NCI-H1092 (cell line): ENCODE measurements at places on chromosomes 4 and X.

DNA sequence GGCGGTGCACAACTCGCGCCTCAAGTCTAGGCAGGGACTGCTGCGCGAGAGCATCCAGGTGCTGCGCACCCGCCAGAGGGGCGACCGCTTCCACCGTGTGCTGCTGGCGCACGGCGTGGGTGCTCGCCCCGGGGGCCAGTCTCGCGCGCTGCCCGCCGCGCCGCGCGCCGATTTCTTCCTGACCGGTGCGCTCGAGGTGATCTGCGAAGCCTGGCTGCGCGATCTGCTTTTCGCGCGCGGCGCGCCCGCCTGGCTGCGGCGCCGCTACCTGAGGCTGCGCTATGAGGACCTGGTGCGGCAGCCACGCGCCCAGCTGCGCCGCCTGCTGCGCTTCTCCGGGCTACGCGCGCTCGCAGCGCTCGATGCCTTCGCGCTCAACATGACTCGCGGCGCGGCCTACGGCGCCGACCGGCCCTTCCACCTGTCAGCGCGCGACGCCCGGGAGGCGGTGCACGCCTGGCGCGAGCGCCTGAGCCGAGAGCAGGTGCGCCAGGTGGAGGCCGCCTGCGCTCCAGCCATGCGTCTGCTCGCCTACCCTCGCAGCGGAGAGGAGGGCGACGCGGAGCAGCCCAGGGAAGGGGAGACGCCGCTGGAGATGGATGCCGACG lies 1.3 kb downstream of the CHST7 start:
- peak; percentile 18 for DNase-seq

DNA sequence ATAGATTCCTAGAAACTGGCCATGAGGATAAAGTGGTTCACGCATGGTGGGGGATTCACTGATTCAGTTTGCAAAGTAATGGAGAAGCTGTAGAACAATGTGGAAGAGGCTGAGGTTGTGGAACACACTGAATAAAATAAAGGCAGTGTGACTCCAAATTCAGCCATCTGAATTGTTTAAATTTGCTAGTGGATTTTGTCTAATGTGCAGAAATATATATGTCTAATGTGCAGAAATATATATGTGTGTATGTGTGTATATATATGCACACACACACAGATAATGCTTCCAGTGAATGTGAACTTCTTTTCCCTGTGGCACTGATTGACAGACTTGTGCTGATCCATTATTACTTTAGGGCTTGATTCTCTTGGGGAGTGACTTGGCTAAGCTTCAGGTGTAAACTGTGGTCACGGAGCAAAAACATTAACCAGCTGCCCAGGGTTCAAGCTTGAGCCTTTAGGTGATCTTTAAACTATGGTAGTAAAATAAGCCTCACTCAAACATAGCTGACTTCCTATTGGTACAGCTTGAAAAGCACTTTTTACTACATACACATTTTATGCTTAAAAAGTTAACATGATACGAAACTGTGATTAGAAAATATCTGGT lies 3.5 kb downstream of the STBD1 start:
- no peak for DNase-seq

DNA sequence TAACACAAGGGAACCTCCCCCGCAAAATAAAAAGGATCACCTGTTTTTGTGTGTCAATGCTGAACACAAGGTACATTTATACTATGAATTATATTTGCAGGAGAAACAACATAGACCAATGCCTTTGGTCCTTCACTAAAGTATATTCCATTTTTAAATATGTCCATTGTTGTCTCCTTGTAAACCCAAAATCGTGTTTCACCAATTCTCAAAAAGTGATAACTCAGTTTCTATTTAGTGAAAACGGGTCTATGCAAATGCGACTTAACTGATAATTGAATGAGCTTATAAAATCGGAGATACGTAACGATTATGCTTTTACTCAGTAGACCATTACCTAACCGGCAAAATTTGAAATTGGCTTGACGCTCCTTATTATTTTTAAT lies 2.1 kb downstream of the BRWD3 start:
- no peak for DNase-seq

- DNase-seq = no peak
These were observed 93.5 kb downstream of the GRXCR1 start for GRCh38 chr4:42985976-42986375.

DNA sequence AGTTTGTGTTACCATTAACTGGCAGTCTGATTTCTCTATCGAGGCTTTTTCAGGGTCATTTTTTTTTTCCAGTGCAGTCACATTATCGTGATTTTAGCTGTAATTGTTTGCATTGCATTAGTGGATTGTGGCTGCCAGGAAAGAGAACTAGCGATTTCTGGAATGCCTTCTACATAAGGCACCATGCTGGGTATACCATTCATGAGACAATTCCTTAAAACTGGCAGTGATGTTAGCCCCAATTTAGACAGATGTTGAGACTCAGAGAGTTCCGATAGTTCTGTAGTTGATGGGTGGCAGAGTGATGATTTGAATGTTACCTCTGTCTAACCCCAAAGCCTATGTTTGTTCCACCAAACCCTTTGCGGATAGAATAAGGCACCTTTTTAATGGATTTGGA lies 175.4 kb upstream of the TENM3 start:
- no peak for DNase-seq

GRCh38 chr4:115515772-115516171 lies 402.4 kb upstream of the NDST4 start:
- DNase-seq = no peak

DNA sequence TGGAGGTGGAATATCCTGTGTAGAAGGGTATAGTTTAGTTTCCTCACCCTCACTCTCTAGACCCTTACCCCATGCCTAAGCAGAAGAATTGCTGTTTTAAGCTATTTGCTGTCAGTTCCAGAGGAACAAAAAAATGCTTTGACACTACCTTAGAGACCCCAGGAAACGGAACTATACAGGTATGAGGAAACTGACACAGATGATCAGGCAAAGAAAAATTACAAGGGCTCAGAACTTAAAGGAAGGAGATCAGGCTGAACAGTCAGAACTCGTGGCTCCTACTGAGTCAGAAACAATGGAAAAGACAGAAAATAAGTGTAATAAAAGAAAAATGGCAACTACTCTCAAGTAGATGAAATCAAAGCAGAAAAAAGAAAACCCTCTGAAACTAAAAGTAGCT lies 65.6 kb downstream of the BANK1 start:
- no peak for DNase-seq

DNA sequence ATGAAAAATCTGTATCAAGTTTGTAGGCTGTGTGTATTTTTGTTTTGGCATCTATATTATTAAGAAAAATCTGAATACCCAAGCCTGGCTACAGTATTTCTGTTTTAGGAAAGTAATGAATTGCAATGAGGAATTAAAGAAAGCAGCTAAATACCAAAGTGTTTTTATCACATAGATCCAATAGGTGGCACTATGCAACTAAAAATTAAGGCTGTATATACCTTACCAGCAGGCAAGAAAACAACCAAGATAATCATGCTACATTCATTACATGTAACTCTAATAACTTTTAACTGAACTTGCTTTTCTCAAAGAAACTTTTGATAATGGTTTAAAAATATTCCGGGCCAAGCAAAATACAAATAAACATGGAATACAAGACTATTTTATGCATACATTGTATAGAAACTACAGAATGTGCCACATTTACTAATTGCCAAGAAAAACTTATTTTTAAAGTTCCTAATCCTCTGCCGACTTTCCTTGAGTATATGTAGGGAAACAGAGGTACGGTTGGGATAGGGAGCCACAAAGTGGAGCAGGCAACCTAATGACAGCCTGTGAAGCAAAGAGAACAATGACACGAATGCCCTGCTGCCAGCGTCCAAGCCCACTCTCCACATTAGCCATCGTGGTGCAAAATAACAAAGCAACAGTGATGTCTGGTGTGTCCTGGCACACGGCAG lies 63.7 kb downstream of the SEC24D start:
- peak; percentile 26 for DNase-seq

- no peak for DNase-seq
These were observed 390.0 kb downstream of the FAT4 start for GRCh38 chr4:125704726-125705125.

DNA sequence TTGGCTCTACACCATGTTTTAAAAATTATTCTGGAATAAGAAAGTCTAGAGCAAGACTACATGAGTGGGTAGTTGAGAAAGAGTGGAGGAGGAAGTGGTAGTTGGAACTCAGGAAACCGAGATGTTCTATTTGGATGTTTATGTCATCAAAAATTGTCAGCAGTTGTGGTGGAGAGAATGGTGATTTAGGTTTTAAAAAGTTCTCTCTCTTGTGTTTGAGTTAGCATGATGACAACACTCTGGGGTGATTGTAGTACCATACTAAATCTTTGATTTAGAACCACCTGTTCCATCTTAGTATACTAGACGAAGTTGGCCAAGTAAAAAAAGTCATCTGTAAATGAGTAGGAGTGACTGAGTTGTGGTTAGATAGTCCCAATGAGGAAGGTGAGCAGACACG lies 40.7 kb downstream of the KLHL2 start:
- DNase-seq = no peak

GRCh38 chr4:150033901-150034300 lies 44.3 kb upstream of the DCLK2 start:
- DNase-seq = peak; percentile 16

DNA sequence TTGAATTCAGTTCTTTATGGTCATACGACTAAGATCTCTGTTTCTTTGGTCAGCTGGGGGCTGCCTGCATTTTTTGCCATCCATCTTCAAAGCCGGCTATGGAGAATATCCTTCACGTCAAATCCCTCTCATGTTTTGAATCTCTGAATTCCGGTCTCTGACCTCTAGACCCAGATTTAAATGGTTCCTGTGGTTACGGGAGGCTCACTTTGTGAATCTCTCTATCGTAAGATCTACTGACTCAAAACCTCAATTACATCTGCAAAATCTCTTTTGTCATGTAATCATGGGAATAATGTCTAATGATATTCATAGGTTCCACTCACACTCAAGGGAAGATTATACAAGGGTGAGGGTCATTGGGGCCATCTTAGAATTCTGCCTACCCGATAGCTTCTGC lies 5.7 kb upstream of the MPC1L start:
- DNase-seq = no peak

- DNase-seq = no peak
These were observed 315.4 kb downstream of the PPP3CA start for GRCh38 chr4:101031971-101032370.

DNA sequence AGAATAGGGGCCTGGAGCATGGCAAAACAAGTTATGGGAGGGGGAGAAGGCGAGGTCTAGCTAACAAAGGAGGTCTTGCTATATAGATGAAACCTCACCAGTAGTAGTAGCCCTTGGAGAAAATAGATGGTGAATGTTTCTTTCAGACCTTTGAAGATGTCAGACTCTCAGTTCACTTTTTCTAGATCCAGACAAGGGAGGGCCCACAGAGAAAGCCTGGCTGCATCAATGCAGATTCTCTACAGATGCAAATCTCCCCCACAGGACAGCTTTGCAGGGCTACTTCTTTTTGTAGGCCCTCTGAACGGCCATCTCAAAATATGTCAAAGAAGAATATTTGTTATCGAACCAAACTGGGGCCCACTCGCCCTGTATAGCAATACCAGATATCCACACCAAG lies 159.7 kb downstream of the ANK2 start:
- no peak for DNase-seq

DNA sequence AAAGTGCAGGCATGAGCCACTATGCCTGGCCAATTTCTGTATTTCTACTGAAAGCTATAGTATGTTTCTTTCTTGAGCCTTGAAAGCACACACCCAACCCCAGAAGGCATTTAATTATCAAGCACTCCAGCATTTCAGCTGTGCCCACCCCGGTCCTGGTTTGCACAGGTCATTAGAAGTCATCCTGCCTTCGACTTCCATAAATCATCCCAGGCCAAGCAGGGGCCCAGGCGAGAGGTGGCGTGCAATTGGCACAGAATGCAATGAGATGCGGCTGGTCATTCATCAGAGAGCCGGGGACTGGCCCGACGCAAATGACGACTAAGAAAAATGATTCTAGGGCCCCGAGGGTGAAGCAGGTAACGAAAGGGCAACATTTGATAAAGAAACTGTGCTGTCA lies 24.8 kb upstream of the CRMP1 start:
- DNase-seq = no peak

DNA sequence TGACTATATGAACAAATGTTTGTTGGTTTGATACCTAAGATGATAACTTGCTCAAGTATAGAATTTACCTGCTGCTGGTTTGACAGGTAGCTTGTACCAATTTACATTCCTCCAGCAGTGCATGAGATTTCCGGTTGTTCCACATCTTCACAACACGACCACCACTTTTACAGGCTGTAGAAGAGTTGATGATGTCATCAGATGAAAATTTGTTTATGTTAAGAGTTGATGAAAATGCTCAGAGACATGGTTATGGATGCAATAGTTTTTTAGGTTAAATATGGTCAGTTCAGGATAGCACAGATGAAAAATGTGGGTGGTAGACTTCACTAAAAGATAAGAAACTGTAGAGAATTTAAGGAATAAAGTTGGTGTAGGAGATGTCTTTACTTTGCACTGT lies 468.3 kb downstream of the PCDH18 start:
- no peak for DNase-seq

DNA sequence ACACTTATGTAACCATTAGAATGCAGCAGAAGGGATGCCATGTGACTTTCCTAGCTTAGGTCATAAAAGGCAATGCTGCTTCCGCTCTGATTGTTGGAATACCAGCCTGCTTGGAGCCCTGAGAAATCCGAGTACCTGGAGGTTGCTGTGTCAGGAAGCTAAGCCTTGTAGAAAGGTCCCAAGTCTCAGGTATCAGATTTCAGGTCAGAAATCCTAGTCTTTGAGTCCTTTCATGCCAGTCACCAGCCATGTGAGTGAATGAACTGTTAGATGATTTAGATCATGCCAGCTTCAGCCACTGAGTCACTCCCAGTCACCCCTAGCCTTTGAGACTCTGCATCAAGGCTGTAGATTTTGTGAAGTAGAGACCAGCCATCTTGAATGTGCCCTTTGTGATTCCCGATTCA lies 23.5 kb downstream of the RAP1GDS1 start:
- no peak for DNase-seq

GRCh38 chr4:118730683-118731082 lies 45.5 kb downstream of the METTL14 start:
- DNase-seq = no peak

DNA sequence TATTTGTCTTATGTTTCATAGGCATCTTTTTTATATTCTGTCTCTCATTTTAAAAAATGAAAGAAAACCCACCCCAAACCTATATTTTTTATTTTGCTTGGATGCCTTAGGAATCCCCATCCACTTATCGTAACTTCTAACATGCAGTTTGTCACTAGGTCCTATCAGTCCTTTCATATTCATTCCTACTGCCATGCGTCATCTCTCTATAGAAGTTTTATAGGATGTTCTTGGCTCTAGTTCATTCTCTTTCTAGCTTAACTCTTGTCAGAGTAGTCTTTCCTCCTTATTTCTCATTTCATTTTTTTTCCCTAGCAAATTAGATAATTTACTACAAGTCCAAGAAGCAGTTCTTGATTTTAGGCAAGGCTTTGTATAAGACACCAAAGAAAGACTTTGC lies 92.7 kb downstream of the LARP1B start:
- DNase-seq = no peak

GRCh38 chr4:22668301-22668700 lies 24.4 kb upstream of the GBA3 start:
- DNase-seq = no peak

DNA sequence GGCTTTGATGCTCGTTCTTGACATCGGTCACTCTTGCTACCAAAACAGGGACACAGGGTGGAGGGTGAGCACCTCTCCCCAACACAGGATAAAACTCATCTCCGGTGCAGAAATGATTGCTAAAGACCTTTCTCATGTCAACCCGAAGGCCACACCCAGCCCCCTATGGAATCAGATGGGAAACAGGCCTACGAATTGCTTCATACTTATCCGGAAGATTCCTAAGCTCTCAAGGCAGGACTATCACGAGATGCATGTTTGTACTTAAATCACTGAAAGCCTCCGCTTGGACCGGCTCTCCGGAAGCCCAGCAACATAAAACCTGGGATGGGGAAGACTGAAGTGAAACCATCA lies 74.9 kb downstream of the MTMR1 start:
- no peak for DNase-seq
